Stimulated activated CD4-positive, alpha-beta T cell treated with anti-CD3 and anti-CD28 coated beads, Interleukin-4, amount 100 ng/mL, for 48 hours (primary cell): ENCODE measurements at places on chromosomes 11 and 22.

DNA sequence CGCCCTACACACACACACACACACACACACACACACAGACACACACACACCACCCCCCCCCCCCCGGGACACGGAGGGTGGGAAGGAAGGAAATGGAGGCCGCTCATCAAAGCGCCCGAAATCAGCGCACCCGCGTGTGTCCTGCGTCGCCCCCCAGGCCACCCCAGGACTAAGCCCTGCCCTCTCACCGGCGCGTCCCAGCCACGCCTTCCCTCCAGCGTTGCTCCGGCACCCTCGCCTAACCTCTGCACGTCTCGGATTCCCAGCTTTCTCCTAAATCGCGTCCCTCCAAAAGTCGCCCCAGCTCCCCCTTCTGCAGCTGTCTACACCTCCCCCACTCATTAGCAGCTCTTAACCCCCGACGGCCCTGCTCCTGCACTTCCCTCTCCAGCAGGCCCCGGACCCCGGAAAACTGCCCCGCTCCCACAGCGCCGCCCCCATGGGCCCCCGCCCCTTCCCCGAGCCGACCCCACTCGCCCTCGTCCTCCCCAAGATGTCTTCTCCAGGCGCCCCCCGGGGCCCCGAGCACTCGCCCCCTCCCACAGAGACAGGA lies 557 bp downstream of the PACSIN2 start:
- DNase-seq = peak; percentile 14

GRCh38 chr22:46682011-46682731 lies 55.9 kb downstream of the CERK start:
- no peak for DNase-seq

GRCh38 chr11:10002221-10002620 lies 291.8 kb downstream of the SBF2 start:
- no peak for DNase-seq

GRCh38 chr22:27476729-27477128 lies 324.8 kb downstream of the MN1 start:
- no peak for DNase-seq

DNA sequence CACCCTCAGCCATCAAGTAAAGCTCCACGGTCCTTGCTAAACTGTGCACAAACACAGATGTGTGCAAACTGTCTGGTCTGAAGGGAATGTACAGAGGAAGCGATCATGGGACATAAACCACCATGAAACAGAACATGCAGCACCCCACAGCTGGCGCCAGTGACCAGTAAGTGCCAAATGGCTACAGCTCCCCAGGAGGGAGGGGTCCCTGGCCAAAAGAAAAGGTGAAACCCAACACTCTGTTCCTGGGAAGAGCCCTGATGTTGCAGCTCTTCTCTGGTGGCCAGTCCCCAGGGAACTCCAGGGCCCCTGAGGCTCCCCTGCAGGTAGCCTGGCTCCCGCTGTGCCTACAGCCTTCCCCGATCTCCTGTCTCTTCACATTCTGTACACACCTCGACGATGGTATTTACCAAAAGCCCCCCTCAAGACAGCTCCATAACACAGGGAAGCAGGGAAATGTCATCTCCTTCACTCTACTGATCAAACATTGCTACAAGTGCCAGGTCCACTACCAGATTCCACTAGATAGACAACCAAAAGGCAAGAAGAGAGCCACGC lies 2.9 kb downstream of the DGCR6L start:
- no peak for DNase-seq
